Stimulated activated CD8-positive, alpha-beta memory T cell treated with anti-CD3 and anti-CD28 coated beads, Interleukin-15, amount 100 ng/mL, for 4 hours (primary cell): ENCODE measurements at places on chromosomes 3 and 15.
A peak's percentile ranks its signal among the peaks of the same experiment; 100 is the strongest.

DNA sequence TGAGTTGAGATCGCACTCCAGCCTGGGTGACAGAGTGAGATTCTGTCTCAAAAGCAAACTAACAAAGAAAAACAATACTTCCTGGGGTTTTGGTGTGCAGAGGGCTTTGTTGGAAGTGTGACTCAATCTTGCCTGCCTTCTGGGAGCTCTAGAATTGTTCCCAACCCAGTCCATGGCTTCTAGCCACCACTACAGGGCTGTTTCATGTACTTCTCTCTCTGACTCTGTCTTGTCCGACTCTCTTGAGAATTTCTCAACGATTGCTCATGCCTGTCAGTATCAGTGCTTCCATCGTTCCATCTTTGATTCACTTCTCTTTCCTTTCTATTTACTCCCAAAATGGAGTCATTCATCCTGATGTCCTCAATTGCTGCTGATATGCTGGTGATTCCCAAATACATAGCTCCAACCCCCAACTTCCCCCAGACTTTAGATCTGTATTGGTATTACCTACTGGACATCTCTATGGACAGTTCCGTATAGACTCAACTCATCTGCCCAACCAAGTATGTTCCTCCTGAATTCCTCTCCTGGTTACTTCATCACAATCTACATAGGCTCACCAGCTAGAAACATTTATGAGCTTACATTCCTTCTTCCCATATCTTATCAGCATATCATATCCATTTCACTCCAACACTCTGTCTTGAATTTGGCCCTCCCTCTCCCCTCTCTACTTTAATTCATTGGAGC is 1.8 kb upstream of the AP2M1 start:
- no peak for DNase-seq

GRCh38 chr3:83195243-83195642 is 1433.8 kb upstream of the GBE1 start:
- DNase-seq, result no peak

- DNase-seq, result no peak
Measured at GRCh38 chr3:117630469-117630868, 920.9 kb downstream of the TUSC7 start.

- DNase-seq, result no peak
Measured at GRCh38 chr3:114499976-114500375, 206.1 kb downstream of the TIGIT start.

DNA sequence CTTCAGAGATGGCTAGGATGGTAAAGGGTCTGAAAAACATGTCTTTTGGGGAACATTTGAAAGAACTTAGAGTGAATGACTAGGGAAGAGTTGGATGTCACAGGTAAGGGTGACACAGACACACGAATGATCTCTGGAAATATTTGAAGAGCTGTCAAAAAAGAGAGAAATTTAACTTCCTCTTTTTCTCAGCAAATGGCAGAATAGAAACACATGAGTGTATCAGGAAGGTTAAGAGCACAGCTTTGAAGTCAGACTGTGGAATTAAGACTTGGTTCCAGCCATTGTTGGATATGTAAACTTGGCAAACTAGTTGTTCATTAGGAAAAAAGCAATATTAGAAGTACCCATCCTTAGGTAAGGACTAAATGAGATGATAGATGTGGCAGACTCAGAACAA is 117.7 kb downstream of the IMPG2 start:
- no peak for DNase-seq

- DNase-seq, result no peak
Measured at GRCh38 chr3:70561796-70562195, 249.4 kb upstream of the MDFIC2 start.

- DNase-seq, result no peak
Measured at GRCh38 chr3:129305592-129306091, 27.0 kb downstream of the HMCES start.

GRCh38 chr3:160065786-160066185 is 77.2 kb downstream of the IL12A start:
- DNase-seq, result no peak

DNA sequence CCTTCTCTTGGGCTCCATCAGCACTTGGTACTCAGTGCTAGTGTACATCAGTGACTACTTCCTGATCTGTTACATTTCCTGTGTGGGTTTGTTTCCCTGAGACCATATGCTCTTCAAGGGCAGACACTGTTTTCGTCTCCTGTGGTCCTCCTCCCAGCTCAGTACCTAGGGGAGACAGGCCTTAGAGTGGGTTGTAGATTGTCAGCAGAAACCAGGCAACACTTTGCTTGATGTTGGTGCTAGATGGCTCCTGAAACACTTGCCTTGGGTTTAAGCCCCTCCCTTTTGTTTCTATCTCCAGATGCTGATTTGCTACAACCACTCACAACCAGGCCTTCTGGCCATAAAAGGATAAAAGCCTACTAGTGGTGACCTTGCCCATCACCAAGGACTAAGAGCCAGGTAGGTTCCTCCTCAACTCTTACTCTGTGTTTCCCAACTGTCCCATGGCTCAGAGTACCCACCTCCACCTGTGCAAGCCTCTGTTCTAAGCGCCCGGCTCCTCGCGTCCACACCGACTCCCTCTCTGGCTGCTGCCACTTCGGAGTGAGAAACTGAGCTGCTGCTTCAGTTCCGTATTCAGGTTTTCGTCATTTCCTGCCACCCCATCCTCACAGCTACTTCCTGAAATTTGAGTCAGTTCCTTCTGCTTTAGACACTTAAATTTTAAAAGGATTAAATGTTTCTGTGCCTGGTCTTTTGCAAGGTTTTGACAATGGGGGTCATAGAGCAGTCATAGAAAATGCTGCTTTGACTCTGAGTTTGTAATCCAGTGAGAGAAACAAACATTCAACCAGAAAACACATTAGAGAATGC is at the start of gene HCLS1:
Gene HCLS1, minus strand, starts transcription at position 548 of the 816 bp plus-strand sequence. CDS start 2,556 bp downstream, outside the sequence.
- peak; percentile 57 for DNase-seq

GRCh38 chr3:170679190-170679589 is 93.3 kb upstream of the SLC7A14 start:
- no peak for DNase-seq

DNA sequence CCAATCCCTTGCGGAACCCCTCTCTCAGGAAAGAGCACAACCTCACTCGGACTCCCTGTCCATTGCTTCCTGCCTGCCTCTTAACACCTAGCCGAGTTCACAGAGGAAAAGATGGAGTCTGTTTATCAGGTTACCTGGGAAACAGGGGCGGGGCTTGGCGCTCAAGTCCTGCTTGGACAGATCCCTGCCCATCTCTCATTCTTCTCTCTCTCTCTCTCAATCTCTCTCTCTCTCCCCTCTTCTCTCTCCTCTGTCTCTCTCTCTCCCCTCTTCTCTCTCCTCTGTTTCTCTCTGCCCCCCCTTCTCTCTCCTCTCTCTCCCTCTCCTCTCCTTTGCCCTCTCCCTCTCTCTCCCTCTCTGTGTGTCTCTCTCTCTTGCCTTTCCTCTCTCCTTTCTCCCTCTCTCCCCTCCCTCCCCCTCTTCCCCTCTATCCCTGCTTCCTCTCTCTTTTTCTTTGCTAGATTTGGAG is at the start of gene EFHB:
Gene EFHB, minus strand, starts transcription at position 120 of the 469 bp plus-strand sequence. CDS start 199 bp downstream, outside the sequence.
- DNase-seq, result no peak

DNA sequence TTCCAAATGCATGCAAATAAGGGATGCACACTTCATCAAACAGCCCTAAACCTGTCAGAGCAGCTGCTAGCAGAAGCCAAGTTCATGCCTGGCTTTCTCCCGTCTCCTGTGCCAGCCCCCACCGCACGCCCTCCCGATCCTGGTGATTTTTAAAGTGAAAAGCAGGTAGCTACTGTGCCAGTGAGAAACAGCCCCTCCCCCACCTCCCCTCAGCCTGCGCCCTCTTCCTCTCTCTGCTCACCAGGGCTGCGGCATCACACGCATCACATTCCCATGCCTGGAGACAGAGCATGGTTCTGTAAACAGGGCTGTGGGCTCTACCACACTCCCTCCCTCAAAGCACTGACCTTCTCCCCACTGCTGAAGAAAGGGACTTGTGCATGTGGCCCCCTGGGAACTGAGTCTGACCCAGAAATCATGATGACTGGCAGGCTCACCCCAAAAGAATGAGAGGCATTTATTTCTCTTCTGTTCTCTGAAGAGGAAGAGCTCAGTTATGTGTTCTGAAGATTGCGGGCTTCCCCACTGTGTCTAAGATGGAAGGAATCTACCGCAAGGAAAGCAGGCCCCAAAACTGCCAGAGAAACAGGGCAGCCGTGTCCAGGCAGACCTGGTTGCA is 14.5 kb upstream of the SLC6A1 start:
- DNase-seq, result no peak

DNA sequence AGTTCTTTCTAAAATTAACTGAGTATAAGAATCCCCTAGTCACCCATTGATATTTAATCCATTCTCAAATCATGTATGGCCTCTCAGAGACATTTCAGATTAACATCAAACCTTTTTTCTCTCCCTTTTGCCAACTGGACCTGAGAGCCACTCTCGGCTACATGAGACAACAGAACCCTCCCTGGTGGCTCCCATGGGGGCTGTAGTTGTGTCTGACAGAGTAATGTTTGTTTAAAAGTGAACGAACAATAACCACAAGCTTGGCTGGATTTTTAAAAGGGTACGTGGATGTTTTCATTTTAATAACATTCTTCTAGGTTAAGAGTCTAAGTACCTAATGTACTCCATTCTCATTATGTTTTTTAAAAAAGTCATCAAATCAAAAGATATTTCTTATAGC is 37.1 kb downstream of the P3H2 start:
- DNase-seq, result no peak

DNA sequence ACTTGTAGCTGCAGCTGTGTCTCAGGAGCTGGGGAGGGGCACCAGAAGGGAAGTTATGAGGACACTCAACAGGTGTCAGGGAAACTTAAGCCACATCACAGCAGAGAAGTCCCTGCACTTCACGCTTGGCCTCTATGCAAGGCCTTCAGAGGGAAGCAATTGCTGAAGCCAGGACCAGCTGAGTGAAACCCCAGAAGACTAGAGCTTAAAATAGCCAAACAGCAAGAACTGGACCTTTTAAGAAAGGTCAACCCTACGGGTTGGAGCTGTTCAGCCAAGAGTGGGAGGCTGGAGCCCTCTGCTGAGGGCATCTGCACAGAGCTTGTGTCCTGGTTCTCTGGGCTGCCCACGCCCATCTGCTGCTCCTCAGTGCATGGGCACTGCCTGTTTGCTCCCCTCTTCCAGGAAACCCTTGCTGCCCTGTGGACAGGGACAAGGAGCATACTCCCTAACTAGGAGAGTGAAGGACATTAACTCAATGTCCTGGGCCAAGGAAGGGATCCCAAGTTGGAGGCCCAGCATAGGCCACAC is 3.9 kb upstream of the GRAMD2A start:
- no peak for DNase-seq

DNA sequence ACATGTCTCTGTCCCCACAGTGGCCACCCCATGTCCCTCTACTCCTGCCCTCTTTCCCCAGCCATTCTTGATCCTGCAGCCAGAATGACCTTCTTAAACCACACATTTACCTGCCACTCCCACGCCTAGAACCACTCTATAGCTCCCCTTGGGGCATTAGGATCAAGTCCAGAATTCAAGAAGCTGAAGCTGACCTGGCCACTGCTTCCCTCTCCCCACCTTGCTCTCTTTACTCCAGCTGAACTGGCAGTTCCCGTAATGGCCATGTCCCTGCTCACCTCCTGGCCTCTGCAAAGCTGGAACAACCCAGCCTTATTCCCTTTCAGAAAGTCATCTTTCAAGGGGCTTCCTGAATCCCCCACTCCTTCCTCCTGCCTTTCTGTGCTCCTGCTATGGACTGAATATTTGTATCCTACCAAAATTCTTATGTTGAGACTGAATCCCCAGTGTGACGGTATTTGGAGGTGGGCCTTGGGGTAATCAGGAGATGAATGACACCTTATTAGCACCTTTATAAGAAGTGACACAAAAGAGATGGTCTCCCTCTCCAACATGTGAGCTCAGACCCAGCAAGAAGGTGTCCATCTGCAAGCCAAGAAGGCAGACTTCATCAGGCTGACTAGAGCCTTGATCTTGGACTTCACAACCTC is 3.8 kb downstream of the CSRNP1 start:
- no peak for DNase-seq

DNA sequence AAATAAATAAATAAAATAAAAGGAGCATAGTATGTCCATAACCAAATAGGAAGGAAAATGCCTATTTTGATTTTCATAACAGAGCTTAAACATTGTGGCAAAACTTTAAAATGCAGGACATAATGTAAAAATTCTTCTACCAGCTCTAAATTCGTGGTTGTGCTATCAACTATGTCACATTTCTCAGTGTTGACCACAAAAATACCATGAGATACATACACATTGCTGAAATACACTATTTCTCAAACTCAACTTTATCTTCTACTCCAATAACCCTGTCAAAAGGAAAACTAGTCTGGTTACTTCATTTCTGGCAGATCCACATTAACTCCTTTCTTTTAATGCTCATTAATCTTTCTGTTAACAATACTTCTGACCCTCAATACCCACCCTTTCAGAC is 523.2 kb downstream of the FHIT start:
- DNase-seq, result no peak

- DNase-seq, result no peak
Measured at GRCh38 chr3:151096716-151097115, 11.3 kb downstream of the MED12L start.

DNA sequence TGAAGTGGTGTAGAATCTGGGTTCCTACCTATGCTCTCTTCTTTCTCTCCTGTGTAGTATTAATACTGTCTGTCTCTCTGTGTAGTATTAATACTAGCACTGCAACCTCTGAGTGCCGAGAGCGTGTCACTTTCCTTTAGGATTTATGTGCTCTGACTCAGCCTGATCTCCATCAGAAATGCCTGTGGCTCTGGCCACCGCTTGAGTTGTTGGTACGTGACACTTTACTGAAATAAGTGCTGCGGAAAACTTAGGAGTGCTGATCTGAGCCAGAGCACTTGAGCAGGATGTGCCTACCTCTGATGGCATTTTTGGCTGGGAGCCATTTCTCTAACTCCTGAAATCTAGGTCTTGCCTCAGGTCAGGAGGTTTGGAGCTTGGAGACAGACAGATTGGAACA is 807.4 kb downstream of the SQOR start:
- no peak for DNase-seq

- DNase-seq, result peak; percentile 44
Measured at GRCh38 chr15:44711743-44712345, 527 bp downstream of the B2M start.

GRCh38 chr3:30544812-30545211 is 61.6 kb upstream of the TGFBR2 start:
- no peak for DNase-seq

- DNase-seq, result peak; percentile 86
Measured at GRCh38 chr15:50908209-50909009, at the start of gene AP4E1. Gene AP4E1, plus strand, starts transcription at chr15:50908683. Its CDS starts 96 bp downstream, at chr15:50908779.
